Cardiac muscle cell (in vitro differentiated cells and primary cell): ENCODE measurements at places on chromosomes 3 and 15. TPM values are rescaled to one million over a fixed set of nuclear protein-coding genes. Genes with fewer than 3 reads are reported as not detected.

- peak; percentile 38 for DNase-seq
- peak overlapping the region; percentile 55 for H3K4me3 ChIP-seq
- H3K36me3 ChIP-seq, result no peaks in the 10 kb centered on the region
- H3K27ac ChIP-seq, result no peak overlapping the region
- no peaks in the 10 kb centered on the region for H3K4me1 ChIP-seq
- peaks cover 59% of the 10 kb centered on the region for H3K27me3 ChIP-seq
Measured at GRCh38 chr3:192409838-192410683, 317.3 kb downstream of the FGF12 start.

The RLBP1 gene
- total RNA-seq, result not detected in 2 replicates

The SECISBP2L gene
- total RNA-seq, result 19.9 and 24.6 TPM in 2 replicates

DNA sequence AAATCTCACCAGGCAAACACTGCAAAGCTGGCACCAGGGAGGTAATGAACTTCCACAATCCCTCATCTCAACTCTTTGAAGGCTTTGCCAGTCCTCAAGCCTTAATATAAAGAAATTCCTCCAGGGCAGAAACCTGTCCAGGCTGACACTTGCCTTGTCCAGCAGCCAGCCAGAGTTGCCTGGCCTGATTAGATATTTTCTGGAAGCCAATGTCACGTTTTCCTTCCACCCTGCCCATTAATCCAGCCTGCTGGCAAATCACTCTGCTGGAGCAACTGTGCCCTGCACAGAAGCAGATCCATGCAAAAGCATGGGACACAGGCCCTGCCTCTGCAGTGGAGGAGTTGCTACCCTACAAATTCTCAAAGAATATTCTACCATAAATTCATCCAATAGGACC is 56.5 kb downstream of the HEG1 start:
- DNase-seq, result no peak
- H3K27ac ChIP-seq, result peak overlapping the region; percentile 50

GRCh38 chr3:123862152-123862551 is 22.0 kb downstream of the MYLK start:
- H3K4me3 ChIP-seq, result no peak overlapping the region
- no peak for DNase-seq
- no peak overlapping the region for H3K27ac ChIP-seq
- peaks cover 11% of the 10 kb centered on the region for H3K4me1 ChIP-seq

The ROBO1 gene
- total RNA-seq, result 56.4 and 171 TPM in 2 replicates

The TMEM158 gene
- total RNA-seq, result 0.83 and 2.2 TPM in 2 replicates

The CELSR3 gene
- total RNA-seq, result 5.4 and 5.9 TPM in 2 replicates

The TMIE gene
- 0.63 and 0.85 TPM in 2 replicates for total RNA-seq

DNA sequence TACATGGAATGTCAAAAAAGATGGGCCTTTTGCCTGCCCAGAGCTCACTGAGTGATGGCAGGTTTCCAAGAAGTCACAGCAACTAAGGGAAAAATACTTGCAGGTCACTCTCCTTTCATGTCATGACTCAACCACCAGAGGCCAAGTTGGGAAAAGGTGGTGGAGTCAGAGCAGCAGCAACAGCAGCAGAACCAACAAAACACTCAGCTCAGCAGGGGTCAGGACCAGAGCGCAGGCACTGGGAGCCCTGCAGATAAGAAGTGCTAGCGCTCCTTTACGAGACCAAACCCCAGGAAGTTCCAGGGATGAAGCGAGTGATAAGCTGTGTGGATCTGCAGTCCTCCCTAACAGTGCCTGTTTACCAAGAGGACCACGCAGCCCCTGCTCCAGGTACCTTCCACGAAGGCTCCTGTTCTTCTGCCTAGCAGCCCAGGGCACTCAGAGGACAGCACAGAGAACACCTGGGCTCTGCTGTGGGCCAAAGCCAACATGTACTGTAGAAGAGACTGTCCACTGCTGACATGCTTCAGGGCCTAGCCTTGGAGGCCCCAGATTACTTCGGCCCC is 26.0 kb downstream of the POC1A start:
- no peaks in the 10 kb centered on the region for H3K27me3 ChIP-seq
- H3K27ac ChIP-seq, result peak overlapping the region; percentile 73
- peaks cover 10% of the 10 kb centered on the region for H3K4me1 ChIP-seq

The BCHE gene
- 6.3 and 11.1 TPM in 2 replicates for total RNA-seq

The SLC22A13 gene
- 0.07 and 0.39 TPM in 2 replicates for total RNA-seq

The LSMEM2 gene
- 26.4 and 29.2 TPM in 2 replicates for total RNA-seq

GRCh38 chr3:41111011-41111410 is 88.3 kb upstream of the CTNNB1 start:
- DNase-seq, result no peak
- no peaks in the 10 kb centered on the region for H3K27me3 ChIP-seq
- no peak overlapping the region for H3K4me3 ChIP-seq
- peak overlapping the region; percentile 60 for H3K27ac ChIP-seq
- H3K36me3 ChIP-seq, result no peaks in the 10 kb centered on the region

- H3K4me3 ChIP-seq, result no peak overlapping the region
- H3K27me3 ChIP-seq, result no peaks in the 10 kb centered on the region
- H3K27ac ChIP-seq, result no peak overlapping the region
- H3K36me3 ChIP-seq, result no peaks in the 10 kb centered on the region
- no peaks in the 10 kb centered on the region for H3K4me1 ChIP-seq
- no peak for DNase-seq
Measured at GRCh38 chr3:100871306-100871705, 121.9 kb downstream of the ABI3BP start.

The CYP8B1 gene
- total RNA-seq, result not detected in 2 replicates

The SYNPR gene
- 0.36 and 0.60 TPM in 2 replicates for total RNA-seq

DNA sequence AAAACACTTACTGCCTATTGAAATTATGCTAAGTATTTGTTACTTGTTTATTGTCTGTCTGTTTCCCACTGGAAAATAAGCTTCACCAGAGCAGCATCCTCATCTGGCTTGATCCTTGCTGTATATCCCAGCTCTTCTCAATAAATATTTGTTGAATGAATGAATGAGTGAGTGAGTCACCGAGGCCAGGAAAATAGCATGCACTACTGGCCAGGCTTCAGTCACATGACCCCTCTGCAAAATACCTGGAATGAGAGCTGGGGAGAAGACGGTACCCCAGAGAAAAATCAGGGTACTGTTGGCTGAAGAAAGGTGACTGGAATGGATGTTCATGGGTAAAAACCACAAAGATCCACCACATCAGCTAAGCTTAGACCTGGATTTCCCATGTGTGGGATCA is 331.9 kb downstream of the SHQ1 start:
- no peak overlapping the region for H3K27ac ChIP-seq
- peaks cover 17% of the 10 kb centered on the region for H3K4me1 ChIP-seq
- no peak overlapping the region for H3K4me3 ChIP-seq
- H3K27me3 ChIP-seq, result no peaks in the 10 kb centered on the region
- no peaks in the 10 kb centered on the region for H3K36me3 ChIP-seq

The FBN1 gene
- 5.3 and 6.0 TPM in 2 replicates for total RNA-seq

- H3K4me3 ChIP-seq, result no peak overlapping the region
- DNase-seq, result no peak
- H3K27me3 ChIP-seq, result peaks cover 5% of the 10 kb centered on the region
- H3K4me1 ChIP-seq, result no peaks in the 10 kb centered on the region
- H3K36me3 ChIP-seq, result no peaks in the 10 kb centered on the region
Measured at GRCh38 chr15:66947471-66947870, 117.9 kb upstream of the SMAD3 start.

The CLRN1 gene
- total RNA-seq, result not detected in 2 replicates

- no peak overlapping the region for H3K27ac ChIP-seq
- peaks cover 31% of the 10 kb centered on the region for H3K27me3 ChIP-seq
- H3K4me1 ChIP-seq, result no peaks in the 10 kb centered on the region
- H3K36me3 ChIP-seq, result no peaks in the 10 kb centered on the region
- no peak overlapping the region for H3K4me3 ChIP-seq
Measured at GRCh38 chr3:124092811-124093210, 100.9 kb upstream of the ROPN1 start.

The MYO5C gene
- 3.7 and 8.5 TPM in 2 replicates for total RNA-seq

DNA sequence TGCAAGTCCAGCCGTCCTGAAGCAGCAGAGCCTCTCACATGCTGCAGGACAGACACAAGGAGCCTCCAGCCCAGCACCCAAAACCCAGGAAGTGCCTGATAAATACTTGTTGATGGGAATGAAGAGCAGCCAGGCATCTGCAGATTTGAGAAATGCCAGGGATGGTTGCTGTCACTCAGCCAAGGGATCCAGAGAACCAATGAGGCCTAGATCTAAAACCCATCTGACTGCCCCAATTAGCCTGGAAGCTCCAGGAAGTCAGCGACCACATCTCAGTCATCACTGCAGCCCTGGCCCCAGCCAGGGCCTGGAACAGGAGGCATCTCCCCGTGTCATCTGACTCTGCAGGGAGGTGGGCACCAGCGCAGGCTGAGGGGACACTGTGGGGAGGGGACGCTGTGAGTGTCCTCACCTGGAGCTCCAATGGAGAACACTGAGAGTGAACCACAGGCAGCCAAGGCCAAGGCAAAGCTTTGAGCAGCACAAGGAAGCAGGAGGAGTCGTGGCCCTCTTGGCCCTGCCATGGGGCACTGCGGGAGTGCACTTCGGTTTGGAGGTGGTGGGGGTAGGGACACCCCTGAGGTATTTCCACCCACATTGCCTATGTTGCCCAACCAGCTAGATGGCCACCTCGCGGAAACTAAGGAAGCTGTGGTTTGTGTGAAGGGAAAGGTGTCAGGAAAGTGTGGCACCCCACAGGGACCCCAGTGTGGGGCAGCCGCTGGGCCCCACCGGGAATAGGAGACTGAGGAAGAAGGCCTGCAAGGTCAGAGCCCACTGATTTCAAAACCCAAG is 229.5 kb downstream of the VPS13C start:
- no peak for DNase-seq
- H3K4me3 ChIP-seq, result no peak overlapping the region
- no peaks in the 10 kb centered on the region for H3K36me3 ChIP-seq
- no peak overlapping the region for H3K27ac ChIP-seq
- no peaks in the 10 kb centered on the region for H3K4me1 ChIP-seq

GRCh38 chr3:145448436-145448835 is 712.5 kb downstream of the PLOD2 start:
- no peaks in the 10 kb centered on the region for H3K27me3 ChIP-seq
- no peaks in the 10 kb centered on the region for H3K36me3 ChIP-seq
- no peak overlapping the region for H3K4me3 ChIP-seq
- no peak overlapping the region for H3K27ac ChIP-seq
- no peak for DNase-seq
- peaks cover 4% of the 10 kb centered on the region for H3K4me1 ChIP-seq

- no peaks in the 10 kb centered on the region for H3K4me1 ChIP-seq
- no peaks in the 10 kb centered on the region for H3K27me3 ChIP-seq
- H3K36me3 ChIP-seq, result peaks cover 34% of the 10 kb centered on the region
Measured at GRCh38 chr15:74454764-74455500, 6.0 kb downstream of the UBL7 start.

- H3K4me1 ChIP-seq, result peaks cover 18% of the 10 kb centered on the region
- H3K36me3 ChIP-seq, result no peaks in the 10 kb centered on the region
- H3K27ac ChIP-seq, result peak overlapping the region; percentile 88
- H3K27me3 ChIP-seq, result no peaks in the 10 kb centered on the region
Measured at GRCh38 chr3:141557961-141558706, 71.3 kb downstream of the RASA2 start.

The GRK7 gene
- total RNA-seq, result not detected in 2 replicates

- H3K36me3 ChIP-seq, result no peaks in the 10 kb centered on the region
- H3K27ac ChIP-seq, result no peak overlapping the region
- H3K27me3 ChIP-seq, result no peaks in the 10 kb centered on the region
- DNase-seq, result no peak
- peaks cover 14% of the 10 kb centered on the region for H3K4me1 ChIP-seq
Measured at GRCh38 chr15:91413142-91413541, 313.1 kb downstream of the SV2B start.

DNA sequence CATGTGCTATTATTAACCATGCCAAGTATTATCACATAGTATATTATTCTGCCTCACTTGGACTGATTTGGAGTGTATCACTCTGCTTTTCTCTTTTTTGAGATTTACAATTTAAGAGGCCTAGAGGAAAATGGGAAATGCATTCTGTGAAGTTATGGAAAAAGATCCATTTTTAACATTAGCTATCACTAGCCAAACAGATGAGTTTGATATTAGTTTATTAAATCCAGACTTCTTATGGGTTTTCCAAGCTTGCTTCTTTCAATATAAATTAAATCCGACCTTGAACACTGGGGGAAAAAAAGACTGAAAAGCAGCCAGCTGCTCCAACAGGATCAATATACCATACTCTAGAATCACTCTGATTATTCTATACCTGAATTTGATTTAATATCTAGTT is 30.1 kb upstream of the PLOD2 start:
- peaks cover 10% of the 10 kb centered on the region for H3K4me1 ChIP-seq
- no peak overlapping the region for H3K27ac ChIP-seq
- no peak for DNase-seq
- H3K4me3 ChIP-seq, result no peak overlapping the region
- no peaks in the 10 kb centered on the region for H3K27me3 ChIP-seq

DNA sequence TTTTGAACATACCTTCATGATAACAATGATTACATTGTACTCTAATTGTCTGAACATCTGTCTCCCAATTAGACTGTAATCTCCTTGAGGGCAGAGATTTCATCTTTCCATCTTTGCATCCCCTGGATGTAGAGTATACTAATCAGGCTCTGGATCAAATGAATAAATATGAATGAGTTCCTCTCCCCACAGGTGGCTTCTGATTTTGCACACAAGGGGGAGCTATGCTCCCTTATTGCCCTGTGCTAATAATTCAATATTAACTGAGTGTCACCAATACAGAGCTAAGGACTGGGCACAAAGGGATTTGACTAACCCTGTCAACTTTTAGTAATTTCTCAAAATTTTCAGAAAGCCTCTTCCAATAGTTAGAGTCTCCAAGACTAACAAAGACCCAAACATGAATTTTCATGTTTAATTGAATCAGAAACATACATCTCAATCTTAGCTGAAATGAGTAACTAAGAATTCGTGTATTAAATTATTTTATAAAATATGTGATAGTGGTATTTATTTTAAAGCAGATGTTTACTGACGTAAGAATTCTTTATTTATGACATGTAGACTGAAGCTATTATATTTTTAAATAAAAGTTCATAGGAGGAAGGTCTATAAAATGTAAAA is 3.0 kb downstream of the DUOXA1 start:
- H3K27ac ChIP-seq, result no peak overlapping the region
- no peaks in the 10 kb centered on the region for H3K36me3 ChIP-seq
- H3K4me3 ChIP-seq, result no peak overlapping the region
- DNase-seq, result peak; percentile 43
- peaks cover 100% of the 10 kb centered on the region for H3K27me3 ChIP-seq

The PLCB2 gene
- 16.9 and 41.2 TPM in 2 replicates for total RNA-seq

The HTR3E gene
- not detected in 2 replicates for total RNA-seq

The CALML4 gene
- total RNA-seq, result 1.2 and 4.5 TPM in 2 replicates

- H3K27ac ChIP-seq, result no peak overlapping the region
- H3K4me1 ChIP-seq, result no peaks in the 10 kb centered on the region
- no peak for DNase-seq
- no peak overlapping the region for H3K4me3 ChIP-seq
- H3K27me3 ChIP-seq, result no peaks in the 10 kb centered on the region
- H3K36me3 ChIP-seq, result no peaks in the 10 kb centered on the region
Measured at GRCh38 chr15:92184679-92185230, 208.9 kb upstream of the ST8SIA2 start.

- no peak overlapping the region for H3K4me3 ChIP-seq
- DNase-seq, result peak; percentile 83
- H3K27me3 ChIP-seq, result peaks cover 1% of the 10 kb centered on the region
- H3K36me3 ChIP-seq, result no peaks in the 10 kb centered on the region
- no peaks in the 10 kb centered on the region for H3K4me1 ChIP-seq
Measured at GRCh38 chr3:45054196-45054857, 28.2 kb downstream of the CLEC3B start.
